ENCODE measurements at places on chromosomes 1 and 21.

DNA sequence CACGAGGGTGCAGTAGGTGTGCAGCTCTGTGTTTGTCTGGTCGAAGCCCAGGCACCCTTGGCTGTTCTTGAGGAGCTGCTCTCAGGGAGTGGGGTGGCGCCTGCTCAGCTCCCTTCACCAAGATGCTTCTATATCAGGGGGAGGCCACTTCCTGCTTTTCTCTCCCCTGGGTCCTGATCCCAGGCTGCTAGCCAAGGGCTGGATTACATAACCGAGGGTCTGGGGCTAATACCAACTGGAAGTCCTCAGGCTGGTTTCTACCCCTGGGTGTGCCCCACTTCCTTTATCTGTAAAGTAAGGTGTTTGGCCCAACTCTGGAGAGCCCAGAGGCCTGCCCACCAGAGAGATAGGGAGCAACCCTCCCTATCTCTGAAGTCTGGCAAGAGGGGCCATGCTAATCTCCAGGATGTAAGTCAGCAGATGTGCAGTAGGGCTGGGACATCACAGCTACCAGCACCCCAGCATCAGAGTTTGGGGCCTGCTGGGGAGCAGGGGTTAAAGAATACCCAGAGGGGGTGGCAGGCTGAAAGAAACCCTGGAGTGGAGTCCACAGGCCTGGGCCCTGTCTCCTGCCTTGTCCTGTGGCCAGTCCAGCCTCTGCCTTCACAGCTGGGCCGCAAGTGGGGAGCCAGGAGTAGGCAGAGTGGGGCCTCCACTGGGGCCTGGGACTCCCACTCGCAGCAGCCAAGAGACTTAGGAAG, 2.1 kb downstream of the SELENBP1 start:
- no peak for DNase-seq

GRCh38 chr21:41530366-41530765, 22.4 kb upstream of the TMPRSS2 start:
- DNase-seq: no peak

DNA sequence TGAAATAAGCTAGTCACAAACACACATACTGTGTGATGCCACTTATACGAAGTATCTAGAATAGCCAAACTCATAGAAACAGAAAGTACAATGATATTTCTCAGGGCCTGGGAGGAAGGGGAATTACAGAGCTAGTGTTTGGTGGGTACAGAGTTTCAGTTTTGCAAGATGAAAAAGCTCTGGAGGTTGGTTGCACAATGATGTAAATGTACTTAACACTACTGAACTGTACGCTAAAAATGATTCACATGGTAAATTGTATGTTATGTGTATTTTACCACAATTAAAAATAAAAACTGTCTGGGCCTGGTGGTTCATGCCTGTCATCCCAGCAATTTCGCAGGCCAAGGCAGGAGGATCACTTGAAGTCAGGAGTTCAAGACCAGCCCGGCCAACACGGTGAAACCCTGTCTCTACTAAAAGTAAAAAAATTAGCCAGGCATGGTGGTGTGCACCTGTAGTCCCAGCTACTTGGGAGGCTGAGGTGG, 15.3 kb upstream of the FHAD1 start:
- no peak for DNase-seq

GRCh38 chr1:217857061-217857460, 225.9 kb downstream of the SPATA17 start:
- no peak for DNase-seq

GRCh38 chr1:214857716-214858115, 224.8 kb upstream of the KCNK2 start:
- no peak for DNase-seq

DNA sequence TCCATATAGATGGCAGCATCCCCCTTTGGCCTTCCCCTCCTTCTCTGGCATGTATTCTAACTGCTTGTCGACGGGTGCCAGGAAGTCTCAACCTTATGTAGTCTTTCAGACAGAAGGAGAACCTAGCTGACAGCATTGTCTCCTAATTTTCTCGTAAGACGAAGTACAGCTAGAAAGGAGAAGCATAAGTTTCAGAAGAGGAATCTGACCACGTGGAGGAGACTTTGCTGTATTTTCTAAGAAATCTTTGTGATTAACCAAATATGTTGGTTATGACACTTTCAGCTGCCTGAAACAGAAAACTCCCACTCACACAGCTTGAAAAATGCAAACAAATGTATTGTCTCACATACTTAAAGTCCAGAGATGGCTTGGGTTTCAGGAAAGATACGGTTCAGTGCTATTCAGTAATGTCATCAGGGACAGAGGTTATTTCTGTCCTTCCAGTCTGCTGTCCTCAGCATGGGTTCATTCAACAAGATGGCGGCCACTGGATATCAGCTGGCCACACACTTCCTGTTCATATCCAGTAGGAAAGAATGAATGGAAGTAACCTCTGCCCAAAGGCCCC, 109.5 kb upstream of the ZNF648 start:
- no peak for DNase-seq

- DNase-seq: no peak
Measured at GRCh38 chr1:207868251-207868773, 42.6 kb downstream of the CD34 start.

DNA sequence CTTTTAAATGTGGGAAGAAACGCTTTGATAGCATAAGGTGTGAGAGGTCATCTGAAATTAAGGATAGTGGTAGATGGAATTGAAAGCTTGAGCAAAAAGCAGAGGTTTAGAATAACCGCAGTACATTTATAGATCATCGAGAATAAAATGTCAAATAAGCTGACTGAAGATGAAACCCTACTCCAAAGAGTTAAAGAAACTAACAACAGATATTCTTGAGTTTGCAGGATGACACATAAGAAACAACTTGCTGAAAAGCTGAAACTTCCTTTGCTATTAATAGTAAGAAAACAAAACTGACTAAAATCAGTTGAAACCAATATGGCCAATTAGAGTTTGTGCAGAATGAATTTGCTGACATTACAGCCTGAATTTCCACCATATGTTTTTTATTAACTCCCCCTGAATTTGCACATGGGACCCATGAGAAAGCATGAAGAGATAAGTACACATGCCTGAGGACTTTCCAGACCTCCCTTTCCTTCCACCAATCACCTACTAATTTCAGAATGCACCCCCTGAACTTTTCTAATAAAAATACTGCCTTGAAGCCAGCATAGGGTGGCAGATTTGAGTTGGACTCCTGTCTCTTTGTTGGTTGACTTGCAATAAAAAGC, 1.7 kb upstream of the C1orf185 start:
- DNase-seq: no peak

- DNase-seq: no peak
Measured at GRCh38 chr1:226712742-226713419, 26.2 kb downstream of the ITPKB start.

DNA sequence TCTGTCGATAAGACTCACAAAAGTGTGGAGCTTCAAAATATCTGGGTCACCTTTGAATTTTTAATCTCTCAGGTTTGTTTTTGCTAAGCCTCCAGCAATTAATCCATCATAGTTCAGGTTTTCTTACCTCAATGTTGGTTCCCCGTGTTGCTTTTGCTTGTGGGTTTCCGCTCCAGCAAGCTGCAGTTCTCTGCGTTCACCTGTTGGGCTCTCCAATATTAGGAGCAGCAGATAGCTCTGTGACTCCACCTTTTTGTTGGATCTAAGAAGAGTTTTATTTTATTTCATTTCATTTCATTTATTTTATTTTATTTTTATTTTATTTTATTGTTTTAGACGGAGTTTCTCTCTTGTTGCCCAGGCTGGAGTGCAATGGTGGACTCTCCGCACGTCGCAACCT, 335.5 kb downstream of the COL11A1 start:
- no peak for DNase-seq

DNA sequence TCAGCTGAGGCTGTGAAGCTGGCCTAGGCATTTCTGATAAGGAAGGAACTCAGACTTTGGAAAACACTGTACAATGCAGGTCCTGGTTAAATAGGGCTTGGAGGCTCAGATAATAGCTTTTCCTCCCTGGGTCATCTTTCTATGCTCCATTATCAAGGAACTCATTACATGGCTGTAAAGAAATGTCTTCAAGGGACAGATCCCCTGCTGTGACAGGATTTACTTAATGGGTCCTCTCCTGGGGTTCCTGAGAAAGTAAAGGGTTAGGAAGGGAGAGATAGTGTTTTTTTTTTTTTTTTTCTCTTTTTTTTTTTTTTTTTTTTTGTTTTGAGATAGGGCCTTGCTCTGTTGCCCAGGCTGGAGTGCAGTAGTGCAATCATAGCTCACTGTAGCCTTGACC, 14.1 kb upstream of the SVBP start:
- no peak for DNase-seq

DNA sequence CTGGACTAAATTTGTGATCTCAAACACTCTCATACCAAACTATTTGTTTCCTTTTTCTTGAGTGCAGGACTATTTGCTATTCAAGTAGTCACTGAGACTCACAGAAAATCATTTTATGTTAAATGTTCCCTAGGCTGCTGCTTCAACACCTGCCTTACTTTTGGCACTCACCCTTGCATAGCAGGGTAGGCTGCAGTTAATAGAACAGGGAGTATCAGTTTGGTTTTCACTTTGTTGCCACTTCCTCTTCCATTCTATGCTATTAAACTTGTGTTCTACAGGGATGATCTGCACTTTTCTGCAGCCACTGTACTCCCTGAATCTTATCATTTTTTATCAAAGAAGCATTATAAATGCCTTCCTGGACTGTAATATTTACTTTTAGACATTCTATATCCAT, 148.7 kb upstream of the PRMT6 start:
- DNase-seq: no peak

DNA sequence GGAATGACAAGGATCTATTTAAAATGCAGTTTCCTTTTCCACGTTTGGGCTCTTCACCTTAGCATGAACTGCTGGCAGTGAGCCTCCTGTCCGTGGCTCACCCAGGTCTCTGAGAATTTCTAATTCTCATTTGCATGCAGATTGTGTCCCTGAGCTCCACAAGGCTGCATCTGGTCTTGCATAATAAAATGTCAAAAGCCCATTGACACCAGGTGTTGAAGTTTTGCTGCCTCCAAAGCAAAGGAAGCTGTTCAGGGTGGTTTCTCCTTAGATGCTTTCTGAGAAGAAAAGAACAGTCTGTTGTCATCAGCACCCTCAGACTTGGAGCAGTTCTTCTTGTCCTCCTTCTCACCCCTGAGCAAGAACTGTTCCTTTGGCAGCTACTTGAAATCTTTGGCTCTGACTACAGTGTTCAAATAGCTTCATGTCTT, 433.1 kb upstream of the KAZN start:
- DNase-seq: no peak
